ENCODE measurements at places on chromosomes 6 and 20.

DNA sequence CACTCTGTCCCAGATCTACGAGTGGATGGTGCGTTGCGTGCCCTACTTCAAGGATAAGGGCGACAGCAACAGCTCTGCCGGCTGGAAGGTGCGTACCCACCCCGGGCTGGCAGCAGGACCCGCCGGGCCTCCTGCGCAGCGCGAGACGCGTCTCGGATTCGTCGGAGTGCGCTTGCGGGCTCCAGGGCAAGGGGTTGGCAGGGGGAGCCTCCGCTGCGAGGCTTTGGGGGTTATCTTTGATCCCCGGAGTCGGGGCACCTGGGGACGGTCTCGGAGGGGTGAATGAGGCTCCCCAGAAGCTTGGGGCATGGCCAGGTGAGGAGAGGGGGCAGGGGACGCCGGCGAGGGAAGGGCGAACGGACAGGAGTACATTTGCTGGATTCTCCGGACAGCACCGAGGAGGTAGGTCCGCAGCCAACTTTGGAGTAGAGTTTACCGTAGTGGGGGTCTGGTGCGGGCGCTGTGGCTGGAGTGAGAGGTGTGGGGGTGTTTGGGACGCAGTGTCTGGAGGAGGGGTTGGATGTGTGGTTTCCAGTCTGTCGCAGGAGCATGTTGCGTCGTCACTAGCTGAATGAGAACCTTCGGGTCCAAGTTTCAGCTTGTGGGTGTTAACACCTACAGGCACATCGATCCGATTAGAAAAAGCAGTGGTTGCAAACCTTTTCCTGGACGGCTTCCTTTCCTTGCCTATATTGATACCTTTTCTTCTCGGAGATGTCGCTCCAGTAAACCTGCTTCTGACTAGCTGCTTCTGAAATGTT is 1.2 kb downstream of the FOXO3 start:
- DNase-seq, result no peak

DNA sequence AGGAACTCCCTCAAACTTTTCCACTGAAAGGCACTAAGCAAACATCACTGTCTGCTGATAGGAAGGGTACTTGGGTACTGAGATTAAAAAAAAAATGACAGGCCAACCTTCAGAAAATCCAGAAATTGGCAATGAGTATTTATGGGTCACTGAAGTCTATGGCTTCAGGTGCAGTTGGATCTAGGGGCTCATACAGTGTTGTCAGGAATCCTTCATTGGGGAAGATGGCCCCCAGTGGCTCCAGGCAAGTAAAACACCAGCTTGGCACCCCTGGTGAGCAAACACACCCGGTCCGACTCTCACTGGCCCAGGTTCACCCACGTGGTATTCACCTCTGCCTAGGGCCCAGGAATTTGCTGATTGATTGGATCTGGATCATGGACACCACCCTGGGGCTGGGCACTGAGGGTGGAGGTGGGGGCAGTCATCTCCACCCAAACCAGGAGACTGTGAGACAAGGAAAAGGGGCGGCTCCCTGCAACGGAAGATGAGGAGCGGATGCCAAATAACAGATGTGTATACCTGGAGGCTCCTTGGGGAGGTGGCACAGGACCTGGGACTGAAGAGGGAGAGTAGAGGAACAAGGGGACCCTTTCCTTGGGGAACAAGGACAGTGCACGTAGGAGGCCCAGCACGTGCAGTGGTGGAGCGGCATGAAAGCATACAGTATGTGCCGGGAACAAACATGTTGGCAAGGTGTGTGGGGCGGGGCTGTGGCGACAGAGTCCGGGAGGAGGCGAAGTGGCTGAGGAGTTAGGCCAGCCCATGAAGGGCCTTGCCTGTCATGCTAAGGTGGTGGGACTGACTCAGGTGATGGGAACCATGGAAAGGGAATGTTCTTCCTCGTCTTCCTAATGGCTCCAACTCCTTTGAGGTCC is 4.7 kb downstream of the SLC2A10 start:
- DNase-seq, result no peak

DNA sequence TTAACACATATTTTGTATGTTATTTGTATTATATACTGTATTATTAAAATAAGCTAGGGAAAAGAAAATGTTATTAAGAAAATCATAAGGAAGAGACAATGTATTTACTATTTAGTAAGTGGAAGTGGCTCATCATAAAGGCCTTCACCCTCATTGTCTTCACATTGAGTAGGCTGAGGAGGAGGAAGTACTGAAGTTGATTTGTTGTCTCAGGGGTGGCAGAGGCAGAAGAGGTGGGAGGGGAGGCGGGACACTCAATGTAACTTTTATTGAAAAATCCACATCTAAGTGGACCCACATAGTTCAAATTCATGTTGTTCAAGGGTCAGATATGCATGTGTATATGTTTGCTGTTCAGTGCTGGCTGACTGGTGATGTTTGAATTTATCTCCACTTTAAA is 210.2 kb upstream of the CITED2 start:
- no peak for DNase-seq

DNA sequence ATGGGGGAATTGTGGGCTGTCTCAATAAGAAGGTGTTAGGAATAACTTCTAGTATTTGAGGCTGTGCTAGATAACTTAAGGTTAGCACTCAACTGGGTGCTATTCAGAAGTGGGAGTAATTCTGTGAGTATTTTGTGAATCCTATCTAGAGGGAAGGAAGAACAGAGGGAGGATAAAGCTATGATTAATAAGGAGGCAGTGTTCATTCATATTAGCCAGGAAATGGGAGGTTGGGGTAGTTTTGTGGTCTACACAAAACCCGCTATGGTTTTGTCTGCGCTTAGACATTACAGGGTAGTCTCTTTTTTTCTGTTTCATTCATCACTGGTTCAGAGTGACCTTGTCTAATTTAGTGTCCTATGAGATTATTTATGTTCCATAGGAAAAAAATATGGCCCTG is 341.0 kb downstream of the ARHGAP18 start:
- DNase-seq, result no peak

DNA sequence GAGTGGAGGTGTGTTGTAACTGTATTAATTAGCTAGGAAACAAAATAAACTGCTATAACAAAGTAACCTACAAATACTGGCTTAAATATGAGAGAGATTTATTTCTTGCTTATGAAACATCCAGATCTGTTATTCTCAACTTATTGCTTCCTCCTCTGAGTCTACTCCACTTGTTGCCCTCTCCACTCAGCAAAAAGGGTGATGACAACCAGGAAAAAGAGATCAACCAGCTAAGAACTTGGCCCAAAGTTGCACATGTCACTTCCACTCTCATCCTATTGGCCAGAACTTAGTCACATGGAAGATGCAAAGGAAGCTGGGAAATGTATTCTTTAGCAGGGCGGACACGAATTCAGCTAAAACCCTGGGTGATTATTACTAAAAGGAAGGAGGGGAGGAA is 5.2 kb upstream of the TP53RK start:
- DNase-seq, result no peak

GRCh38 chr20:34773726-34774125 is 51.7 kb downstream of the NCOA6 start:
- DNase-seq, result peak; percentile 34

DNA sequence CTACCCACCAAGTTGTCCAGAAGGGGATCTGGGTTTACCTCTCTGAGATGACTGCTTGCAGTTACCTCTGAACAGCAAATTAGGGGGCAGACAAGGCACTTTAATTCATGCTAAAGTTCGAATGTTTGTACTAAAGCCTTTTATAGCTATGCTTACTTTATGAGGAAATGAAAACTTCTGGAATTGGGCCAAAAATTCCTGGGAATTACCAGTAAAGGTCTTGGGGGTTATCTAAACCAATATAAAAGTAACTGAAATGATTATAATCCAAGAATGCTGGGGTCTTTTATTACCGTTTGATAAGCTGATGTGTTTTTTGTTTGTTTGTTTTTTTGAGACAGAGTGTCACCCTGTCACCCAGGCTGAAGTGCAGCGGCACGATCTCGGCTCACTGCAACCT is 7.9 kb upstream of the LZTS3 start:
- no peak for DNase-seq

- no peak for DNase-seq
Observed at GRCh38 chr6:52420668-52421358, 671 bp downstream of the EFHC1 start.

DNA sequence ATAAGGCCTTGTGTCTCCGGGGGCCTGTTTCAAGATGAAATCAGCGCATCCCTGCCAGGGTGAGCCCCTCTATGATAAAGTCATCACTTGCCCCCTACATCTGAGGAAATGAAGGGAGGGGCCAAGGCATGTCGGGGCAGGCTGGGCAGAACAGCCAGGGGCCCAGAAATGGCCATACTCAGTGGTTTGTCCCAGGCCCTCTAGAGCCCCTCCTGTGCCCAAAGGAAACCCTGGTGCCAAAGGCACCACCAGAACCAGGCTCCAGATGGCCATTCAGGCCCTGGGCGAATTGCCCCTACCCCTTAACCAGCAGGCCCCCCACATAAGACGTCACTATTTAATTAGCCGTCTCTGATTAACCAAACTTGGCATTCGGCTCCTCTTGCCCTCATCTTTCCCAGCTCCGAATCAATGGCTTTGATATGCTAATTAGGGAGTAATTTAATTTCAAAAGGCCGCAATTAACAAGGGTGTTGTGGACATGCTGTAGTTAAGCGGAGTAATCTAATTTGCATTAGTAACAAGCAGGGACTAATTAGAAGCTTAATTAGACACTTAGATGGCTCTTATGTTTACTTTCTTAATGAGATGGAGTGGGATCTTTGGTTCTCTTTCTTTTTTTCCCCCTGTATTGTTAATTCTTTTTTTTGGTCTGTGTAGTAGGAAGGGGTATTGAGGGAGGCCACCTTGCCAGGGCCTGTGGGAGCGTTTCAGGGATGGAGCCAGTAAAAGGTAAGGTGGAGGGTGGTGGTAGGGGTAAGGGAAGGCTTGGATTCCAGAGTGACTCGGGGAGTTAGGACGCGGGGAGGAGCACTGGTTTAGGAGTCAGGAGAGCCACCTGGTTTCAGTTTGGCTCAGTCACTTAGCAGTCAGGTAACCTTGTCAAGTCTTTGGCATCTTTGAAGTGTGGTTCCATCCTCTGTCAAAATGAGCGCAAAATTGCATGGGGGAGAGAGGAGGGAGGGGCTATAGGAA is 9.4 kb downstream of the FOXP4 start:
- no peak for DNase-seq

DNA sequence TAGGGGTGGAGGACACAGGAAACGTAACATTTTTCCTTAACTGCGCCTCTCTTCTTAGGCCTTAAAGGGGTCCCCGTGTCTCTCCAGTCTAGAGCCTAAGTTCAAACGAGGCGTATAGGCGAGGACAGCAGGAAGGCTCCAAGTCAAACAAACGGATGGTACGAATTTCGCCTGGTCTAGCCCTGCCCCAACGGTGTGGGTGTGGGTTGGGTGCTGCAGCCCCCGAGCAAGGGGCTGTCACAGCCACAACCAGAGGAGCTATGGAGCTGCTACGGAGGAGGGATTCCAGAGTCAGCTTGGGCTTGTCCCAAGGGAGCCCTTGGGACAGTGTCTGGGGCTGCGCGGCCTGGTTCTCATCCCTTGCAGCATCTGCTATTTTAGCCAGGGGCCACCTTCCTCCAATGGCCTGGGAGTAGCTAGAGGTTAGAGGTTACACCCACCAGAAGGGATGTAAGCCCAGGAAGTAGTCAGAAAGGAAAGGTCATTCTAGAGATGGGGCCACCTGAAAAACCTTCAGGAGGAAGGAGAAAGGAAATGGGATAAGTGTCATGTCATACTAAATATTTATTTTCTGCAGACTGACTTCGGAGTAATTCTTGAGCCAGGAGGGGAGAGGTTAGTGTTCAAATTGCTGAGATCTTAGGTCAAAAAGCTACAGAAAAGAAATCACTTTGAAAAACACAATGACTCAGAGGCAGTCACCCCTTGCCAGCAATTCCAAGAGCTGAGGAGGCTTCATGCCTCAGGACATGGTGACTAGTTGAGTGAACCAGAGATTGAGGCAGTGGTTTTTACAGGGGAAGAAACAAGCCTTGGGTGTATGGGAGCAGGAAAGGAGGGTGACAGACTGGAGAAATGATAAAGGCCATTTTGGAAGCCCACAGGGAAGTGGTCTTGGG is 21.7 kb downstream of the VPS52 start:
- peak; percentile 39 for DNase-seq

GRCh38 chr20:5691918-5692618 is 58.1 kb upstream of the SHLD1 start:
- no peak for DNase-seq

DNA sequence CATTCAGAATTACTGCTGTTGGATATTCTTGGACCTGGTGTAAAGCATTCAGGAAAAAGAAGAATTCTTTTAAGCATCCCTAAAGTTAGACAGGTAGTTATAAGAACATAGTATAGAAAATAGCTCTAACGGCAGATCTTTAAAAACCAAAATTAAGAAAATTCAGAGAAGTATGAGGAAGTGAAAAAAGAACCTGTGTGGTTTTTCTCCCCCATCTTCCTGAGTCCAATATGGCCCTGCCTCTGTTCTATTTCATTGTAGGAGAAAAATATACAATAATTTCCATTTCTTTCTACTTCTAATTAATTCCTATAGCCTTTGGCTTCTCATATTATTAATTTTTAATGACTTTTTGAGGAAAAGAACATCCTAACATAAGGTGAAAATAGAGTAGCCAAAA is 47.1 kb downstream of the FHL5 start:
- no peak for DNase-seq

DNA sequence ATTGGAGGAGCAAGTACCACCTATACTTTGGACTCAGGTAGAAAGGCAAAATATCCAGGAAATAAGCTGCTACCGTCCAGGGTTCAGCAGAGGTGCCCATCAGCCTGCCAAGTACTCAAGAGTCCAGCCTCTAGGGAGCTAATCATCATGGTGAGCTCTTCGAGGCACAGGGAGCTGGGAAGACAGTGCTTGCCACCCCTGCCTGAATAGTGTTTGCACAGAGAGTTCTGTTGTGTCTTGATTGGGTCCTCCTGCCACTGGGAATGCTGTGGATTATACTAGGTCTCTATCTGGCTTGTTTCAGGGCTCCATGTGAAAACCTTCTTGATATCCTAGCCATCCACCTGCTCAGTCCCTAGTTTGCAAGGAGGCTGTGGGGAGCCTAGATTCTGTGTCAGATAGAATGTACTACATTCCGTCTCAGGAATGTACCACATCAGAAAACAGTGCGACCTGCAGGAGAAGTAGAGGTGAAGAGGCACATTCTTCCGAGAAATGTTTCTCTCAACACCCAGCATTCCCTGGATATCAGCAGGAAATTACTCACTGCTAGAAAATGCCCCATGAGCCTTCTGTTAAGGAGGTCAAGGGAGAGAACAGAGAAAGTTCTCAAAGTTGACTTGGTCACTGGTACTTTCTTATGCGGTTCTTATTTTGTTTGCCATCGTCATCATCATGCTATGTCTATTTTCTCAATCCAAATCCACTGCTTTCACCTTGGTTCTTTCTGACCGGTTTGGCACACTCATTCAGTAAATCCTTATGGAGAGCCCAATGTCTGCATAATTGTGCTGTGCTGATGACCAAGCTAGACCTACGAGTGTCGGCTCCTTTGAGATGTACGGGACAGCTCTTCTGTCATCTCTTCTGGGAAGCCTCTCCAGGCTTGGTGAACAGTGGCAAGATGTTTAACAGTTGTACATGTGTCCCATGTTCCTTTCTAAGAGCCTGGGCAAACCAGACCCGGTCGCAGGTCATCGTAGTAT is 30.7 kb downstream of the PTPN1 start:
- no peak for DNase-seq

DNA sequence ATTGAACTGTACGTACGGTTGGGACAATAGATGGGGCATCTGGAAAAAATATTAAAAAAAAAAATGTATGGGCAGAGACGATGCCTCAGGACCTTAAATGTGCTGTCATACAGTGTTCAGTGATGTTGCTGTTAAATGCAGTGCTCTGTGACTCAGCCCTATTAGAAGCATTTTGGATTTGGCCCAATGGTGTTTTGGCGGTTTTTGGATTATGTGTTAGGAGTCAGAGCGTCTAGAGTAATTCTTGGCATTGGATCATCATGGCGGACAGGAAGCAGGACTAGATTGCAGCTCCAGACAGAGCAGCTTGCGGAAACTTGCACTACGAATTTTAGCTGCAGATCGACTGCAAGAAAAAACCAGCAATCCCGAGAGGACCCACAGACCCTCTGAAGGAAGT is 280.0 kb downstream of the SOX4 start:
- peak; percentile 34 for DNase-seq

Measured in AG09319 (cell line).